Pulmonary artery endothelial cell (primary cell): ENCODE measurements at places on chromosomes 11 and 22.

DNA sequence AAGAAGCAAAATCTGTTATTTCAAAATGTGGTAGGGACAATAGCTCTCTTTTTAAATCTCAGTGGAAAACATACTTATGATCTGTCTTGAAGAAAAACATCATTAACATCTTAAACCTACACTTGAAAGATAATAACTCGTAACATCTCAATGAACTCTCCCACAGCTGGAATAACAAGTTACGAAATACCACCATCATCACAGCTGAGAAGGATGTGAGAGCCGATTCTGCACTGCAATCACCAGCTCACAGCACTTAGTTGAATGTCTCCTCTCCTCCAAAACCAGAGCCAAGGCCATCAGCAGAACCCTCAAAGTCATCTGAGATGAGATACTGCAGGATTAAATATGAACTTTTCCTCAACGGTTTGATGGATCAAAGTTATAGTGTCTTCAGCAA, 124.3 kb downstream of the ARHGAP20 start:
- no peak for DNase-seq

DNA sequence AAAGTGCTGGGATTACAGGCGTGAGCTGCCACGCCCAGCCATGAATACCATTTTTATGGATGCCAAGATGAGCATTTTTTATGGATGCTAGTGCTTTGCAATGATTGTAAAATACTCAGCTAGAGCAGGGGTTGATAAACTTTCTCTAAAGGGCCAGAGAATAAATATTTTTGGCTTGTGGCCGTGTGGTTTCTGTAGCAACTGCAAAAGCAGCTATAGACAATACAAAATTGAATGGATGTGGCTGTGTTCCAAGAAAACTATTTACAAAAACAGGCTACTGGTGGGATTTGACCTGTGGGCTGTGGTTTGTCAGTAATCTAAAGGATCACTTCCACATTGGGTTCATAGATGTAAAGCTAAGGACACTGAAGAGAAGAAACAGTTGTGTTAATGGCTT, 56.0 kb downstream of the COMMD9 start:
- peak; percentile 72 for DNase-seq

- no peak for DNase-seq
These were observed 126.1 kb downstream of the PGR start for GRCh38 chr11:101003468-101003867.

GRCh38 chr11:44033411-44033850, 14.3 kb upstream of the ACCSL start:
- DNase-seq, result no peak

DNA sequence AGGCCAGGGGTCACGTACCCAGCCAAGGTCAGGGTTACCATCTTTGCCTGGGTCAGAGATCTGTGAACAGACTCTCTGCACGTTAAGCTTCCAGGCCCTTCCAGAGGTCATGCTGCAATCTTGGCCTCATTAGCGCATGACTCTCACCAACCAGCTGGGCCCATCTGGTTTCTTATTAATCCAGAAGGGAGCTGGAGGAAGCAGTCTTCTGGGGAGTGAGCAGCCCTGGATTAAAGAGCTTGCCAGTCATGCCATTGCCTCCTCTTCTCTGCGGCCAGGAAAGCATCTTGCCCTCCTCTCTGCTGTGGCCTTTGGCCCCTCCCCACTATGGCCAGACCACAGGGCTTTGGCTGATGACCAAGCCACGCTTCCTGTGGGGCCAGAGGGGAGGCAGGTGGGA, 57.4 kb downstream of the CHST1 start:
- no peak for DNase-seq

DNA sequence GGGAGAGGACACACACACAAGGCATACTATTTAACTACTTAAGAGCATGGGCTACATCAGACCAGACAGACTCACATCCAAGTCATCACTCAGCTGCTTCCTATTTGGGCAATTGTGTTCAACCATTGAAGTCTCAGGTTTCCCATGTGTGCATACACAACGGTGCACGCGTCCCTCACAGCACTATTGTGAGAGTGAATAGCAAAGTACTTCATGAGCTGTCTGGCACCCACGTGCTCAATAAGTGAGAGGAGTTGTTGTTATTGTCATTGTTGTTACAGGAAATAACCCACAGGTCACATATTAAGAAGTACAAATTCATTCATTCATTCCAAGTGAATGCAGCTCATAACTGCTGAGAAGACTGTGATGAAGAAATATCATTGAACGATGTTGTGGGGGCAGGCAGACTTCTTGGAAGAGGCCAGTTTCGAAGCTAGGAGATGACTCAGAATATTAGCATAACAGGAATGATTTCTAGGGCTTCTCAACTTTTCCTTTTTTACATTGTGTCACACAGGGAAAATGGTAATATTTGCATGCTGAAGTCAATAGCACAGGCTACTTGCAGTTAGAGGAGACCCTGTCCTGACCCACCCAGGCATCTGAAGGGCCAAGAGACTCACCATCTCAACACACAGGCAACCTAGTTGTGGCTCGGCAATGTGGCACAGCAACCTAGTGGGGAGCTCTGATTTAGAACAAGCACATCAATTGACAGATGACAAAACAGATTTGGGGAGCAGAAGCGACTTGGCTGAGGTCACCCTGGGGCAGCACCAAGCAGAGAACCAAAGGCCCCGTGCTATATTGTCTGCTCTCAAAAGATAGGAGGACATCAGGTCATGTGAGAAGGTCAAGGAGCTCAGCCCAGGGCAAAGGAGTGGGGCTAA, 606.0 kb downstream of the BUD13 start:
- no peak for DNase-seq

DNA sequence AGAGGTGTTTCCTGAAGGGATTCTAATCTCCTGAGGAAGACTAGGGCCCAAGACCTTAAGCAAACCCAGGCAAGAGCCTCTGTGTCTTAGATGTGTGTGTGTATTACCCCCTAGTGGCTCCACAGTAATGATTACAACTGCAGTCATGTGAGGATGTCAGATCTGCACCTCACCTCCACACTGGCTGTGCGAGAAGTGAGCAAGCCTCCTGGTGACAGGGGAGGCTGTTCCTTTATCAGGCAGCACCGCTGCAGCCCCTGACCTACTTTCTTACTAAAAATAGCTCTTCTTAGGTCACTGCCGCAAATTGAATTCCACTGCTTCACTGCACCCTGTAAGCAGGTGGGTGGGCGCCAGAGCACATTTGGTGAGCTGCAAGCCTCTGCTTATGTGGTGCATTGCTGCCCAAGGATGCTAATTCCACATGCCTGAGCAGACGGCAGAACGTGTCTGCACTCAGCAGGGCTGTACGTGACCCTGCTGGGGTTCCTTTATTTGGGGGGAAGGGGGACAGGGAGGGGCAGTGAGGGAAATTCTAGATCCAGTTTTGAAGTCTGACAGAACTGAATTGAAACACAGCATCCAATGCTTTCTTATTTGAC, 112.4 kb downstream of the KCNC1 start:
- no peak for DNase-seq

DNA sequence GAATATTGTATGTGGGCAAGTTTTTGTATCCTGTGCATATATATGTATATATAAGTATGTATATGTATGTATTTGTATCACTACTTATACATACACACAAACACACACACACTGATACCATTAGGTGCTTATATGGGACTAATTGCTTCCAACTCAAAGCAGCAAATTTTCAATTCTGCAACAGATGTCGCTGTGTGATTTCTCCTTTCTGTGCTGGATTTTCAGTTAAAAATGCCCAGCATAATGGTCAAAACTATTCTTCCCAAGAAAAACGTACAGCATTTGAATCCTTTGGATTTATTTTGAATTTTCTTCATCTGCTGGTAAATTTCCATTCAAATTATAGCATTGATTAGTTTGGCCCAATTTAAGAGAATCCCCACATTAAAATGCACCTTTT, 4.3 kb downstream of the CADM1 start:
- DNase-seq, result no peak

DNA sequence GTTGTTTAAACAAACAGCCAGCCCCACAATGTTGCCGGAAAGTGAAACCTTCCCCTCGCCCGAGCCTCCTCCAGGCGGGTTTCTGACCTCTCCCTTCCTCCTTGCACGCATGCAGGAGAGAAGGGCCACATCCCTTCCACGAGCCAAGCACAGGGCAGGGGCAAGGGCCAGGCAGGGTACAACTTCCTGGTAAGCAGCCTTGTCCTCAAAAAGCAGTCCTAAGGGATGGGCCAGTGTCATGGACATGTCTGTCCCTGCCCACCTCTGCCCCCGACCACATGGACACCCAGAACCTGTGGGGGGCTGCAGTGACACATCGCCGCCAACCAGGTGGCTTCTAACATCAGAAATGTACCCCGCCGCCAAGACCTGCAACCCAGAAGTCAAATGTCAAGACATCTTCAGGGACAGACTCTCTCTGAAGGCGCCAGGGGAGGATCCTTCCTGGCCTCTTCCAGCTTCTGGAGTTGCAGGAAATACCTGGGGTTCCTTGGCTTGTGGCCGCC, 145.3 kb downstream of the CRYBB2 start:
- no peak for DNase-seq

DNA sequence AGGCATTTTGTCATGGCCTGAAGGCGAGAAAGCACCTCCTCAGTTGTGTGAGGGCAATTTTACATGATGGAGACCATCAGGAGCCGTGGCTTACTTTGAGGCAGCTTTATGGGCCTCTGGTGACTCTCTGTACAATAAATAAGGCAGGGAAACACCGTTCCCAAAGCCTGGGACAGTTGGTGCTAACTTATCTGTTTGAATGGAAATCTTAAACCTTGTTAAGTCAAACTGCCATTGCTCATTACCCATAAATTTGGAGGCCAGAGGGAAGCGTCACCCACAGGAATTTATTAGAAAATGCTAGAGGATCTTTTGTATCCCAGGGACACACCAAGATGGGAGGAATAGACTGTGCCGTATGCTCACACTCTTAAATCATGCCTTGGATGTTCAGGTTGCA, 1156.9 kb downstream of the BRD1 start:
- DNase-seq, result no peak

GRCh38 chr11:66119348-66120133, 49.5 kb downstream of the PACS1 start:
- peak; percentile 22 for DNase-seq

GRCh38 chr11:3220521-3221407, 2.2 kb upstream of the MRGPRG start:
- no peak for DNase-seq

- no peak for DNase-seq
These were observed 24.7 kb upstream of the PANX2 start for GRCh38 chr22:50145721-50146438.

- no peak for DNase-seq
These were observed 80.7 kb downstream of the MN1 start for GRCh38 chr22:27720860-27721259.

DNA sequence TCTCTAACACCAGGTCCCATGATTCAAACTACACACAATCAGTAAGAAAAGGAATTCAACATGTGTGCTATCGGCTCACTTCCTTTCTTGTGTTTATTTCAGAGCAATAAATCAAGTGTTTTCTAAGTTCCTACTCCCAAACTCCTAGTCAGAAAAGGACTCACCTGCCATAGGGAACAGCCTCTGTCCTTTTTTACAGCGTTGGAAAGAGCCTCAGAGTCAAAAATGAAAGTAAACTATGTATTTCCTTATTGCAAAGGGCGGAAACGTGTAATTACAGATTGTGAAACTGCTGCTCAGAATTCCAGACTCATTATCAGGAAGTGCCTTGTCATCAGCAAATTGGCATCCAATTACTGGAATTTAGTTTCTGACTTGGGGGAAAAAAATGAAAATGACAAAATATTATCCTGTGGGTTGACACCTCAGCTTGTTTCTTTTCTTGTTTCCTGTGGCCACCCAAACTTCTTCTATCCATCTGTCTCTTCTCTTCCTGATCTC, at the start of gene CASP4:
TSS of gene CASP4 (minus strand) at position 220 of the 501 bp plus-strand sequence. CDS start at position 171, 49 bp downstream.
- peak; percentile 78 for DNase-seq

GRCh38 chr11:16799890-16800289, 61.4 kb downstream of the C11orf58 start:
- no peak for DNase-seq

DNA sequence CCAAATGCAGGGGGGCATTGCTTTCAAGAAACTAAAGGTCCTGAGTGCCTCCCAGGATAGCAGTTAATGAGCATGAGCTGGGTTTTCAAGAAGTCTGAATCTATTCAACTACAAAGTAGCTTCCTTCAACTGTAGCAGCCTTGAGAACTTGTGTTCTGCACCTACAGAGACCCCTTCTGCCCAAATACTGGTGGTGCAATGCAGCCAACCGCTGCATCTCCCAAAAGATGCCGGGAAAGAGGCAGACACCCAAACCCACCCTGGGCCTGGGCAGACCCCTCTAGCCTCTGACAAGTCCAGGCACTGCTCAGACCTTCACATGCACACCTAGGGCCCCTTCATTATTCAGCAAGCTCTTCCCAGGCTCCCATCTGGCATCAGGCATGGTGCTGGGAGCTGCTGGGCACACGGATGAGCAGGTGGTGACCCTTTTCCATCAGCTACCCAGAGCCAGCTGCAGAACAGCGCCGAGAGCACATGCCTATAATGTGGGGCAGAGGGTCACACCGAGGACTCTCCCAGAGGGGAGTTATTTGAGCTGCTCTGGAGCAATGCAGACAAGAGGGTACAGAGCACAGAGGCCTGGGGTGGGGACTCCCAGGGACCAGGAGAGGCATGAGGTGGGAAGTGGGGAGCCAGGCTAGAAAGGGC, 44.9 kb upstream of the ETS1 start:
- peak; percentile 26 for DNase-seq

DNA sequence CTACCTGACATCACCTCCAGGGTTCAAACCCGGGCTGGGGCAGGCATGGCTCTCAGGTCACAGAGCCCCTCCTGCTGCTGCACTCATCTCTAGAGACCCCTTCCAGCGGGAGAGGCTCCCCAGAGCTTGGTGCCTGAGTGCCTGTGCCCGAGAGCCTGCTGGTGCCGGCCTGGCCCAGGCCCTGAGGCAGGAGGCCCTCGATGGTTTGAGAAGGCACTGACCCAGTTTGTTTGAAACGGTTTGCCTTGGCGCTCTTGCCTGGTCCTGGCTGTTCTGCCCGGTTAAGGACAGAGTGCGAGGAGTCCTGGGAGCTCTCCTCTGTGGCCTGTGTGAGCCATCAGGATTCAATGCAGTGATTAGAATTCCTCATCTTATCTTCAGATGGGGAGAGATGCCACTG, 88.9 kb downstream of the TBC1D22A start:
- DNase-seq, result no peak

DNA sequence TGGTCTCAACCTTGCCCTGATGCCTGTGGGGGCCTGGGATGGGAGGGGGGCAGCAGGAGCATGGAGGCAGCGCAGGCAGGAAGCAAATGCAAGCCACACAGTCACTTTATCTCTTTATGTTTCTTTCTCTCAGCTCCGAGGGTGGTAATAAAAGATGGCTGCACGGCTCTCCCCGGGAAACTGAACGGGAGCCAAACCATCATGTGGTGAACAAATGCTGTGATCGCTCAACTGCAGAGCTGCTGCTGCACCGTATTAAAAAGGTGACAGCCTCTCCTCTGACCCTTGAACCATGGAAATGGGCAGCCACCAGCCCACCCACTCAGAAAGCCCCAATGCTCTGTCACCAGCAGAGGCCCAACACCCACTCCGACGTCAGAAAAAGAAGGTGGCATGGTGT, 110.0 kb downstream of the TIMP3 start:
- DNase-seq, result no peak

- DNase-seq, result no peak
These were observed 110.1 kb upstream of the LMO1 start for GRCh38 chr11:8373519-8374432.

- no peak for DNase-seq
These were observed 15.9 kb downstream of the WNT11 start for GRCh38 chr11:76190376-76190775.
